ENCODE measurements at places on chromosomes 13 and 19.

DNA sequence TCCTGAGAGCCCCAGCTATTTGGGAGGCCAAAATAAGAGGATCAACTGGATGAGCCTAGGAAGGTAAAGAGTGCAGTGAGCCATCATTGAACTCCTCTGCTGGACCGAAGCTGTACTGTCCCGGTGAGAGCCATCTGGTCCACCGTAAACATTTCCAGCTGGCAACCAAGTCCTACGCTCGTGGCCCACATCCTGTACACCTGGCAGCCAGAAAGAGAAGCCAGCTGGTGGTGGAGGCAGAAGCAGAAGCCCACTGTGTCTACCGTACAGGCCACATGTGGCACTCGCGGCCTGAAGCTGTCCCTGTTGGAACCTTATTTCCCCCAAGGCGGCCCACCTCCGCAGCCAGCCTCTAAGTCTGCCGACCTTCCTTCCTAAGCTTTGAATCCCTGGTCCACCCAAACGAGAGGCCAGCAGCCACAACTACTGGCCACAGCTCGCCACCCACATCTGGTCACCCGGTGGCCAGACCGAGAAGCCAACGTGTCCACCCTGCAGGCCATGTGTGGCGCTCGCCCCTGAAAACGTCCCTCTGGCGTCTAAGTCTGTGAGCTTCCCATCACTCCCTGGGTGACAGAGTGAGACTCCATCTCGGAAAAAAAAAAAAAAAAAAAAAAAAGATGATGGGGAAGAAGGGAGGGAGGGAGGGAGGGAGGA lies 14.2 kb upstream of the ZNF91 start:
- no peak for DNase-seq

DNA sequence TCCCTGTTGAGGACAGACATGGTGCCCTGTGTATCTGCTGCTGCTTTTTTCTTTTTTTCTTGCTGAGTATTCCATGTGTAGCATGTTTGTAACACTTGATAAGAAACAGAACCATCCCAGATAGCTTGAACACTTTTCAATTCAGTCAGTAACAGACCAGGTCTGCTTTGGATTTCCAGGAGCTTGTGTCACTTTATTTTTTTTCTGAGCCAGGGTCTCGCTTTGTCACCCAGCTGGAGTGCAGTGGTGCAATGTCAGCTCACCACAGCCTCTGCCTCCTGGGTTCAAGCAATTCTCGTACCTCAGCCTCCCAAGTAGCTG lies 43.7 kb downstream of the BBC3 start:
- DNase-seq: no peak

DNA sequence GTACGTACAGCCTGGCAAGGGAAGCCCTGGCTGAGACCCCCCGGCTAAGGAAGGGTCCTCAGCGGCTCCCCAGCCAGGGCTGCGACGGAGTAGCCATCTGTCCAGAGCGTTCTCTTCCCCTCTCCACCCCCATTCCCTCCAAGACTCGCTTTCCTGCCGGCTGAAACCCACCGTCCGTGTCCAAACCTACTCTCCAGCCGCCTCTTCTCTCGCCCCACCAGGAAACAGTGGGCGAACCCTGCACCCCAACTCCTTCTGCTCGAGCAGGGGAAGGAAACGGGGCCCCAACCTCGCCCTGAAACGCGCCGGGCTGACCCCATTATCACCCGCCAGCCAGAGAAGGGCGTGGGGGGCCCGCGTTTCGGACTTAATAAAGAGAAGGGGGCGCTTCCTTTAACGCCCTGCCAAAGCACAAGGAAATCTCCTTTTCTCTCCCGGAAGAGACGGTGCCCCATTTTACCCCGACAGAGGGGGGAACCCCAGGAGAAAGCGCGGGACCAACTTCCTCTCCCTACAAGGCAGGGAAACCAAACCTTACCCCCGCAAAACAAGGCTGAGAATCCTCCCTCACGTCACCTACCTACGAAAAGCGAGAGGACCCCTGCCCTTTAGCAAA lies 2.5 kb downstream of the ZC3H4 start:
- DNase-seq: no peak

- no peak for DNase-seq
These were observed 26.7 kb upstream of the C19orf12 start for GRCh38 chr19:29741776-29742175.

DNA sequence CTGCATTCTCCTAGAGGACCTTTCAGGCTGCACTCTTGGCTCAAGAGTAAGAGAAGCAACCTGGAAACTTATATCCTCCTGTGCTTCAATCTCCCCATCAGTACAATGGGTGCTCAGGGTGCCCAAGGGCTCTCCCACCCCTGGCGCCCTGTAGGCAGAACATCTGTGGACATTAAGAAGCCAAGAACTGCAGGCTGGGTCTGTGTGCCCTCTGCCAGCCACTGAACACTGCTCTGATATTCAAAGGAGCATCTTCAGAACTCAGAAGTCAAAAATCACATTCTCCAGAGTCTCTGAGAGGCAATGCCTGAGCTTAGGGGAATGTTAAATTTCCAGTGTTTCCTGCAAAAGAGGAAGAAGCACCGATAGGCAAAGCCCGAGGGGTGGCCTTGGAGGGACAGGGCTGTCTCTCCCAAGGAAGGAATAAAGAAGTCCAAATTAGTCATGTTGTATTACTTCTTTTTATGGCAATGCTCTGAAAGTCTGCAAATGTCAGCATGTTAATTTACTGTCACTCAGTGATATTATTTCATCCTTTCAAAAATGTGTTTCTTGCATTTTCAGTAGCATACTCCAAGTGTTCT lies 88.1 kb downstream of the TSHZ3 start:
- DNase-seq: no peak

GRCh38 chr19:960020-960419 lies 24.1 kb upstream of the WDR18 start:
- no peak for DNase-seq

- DNase-seq: no peak
These were observed 67.6 kb upstream of the C13orf46 start for GRCh38 chr13:114041493-114041892.

DNA sequence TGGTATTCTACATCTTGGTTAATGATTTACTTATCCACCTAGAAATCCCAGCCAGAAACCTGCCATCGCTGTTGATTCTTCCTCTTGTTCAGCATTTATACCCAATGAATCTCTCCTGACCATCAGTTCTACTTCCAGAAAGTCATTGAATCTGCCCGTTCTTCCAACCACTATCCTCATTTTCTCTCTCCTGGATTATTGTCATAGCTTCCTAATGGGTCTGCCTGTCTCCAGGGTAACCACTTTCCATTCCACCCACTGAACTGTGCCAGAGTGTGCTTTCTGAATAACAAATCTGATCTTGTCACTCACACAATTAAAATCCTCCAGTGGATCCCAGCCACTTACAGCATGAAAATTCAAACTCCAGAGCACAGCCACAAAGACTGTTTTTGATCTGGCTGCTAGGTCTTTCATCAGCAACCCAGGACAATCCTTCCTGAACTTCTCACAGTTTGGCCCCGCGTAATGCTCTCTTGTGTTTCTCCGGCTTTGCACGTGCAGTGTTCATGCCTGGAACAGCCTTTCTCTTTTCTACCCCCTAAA lies 330.6 kb downstream of the SPRY2 start:
- DNase-seq: no peak

DNA sequence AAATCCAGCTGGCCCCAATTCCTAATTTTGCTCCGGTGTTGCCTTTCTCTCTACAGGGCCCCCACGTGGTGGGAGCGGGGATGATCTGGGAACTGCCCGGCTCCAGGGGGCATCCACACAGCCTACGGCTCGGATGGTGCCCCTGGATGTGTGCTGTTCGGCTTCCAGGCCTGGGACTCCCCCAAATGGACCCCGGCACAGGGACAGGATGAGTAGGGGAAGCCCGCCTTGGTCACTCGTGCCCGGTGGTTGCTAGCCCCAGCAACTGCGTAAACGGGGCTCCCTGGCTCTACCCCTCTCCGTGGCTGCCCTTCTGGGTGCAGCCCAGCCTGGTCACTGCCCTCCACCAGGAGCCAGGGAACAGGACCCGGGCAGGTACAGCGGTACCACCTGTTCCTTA lies 111.5 kb downstream of the TEX26 start:
- no peak for DNase-seq

DNA sequence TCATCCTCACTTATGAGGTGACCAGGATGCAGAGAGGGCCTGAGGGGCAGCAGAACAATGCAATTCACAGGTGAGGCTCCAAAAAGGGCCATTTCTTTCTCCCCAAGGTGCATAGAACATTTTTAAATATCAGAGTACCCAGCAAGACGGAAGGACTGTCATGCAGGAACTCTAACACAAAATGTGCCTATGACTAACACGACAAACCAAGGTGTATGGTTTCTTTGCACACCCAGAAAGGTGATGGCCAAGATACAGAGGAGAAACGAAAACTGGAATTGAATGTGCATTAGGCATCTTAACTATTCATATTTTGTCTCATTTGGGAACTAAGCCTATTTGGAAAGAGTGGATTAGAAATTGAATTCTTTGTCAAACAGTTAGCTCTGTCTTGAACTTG lies 29.9 kb downstream of the SHISA2 start:
- no peak for DNase-seq

DNA sequence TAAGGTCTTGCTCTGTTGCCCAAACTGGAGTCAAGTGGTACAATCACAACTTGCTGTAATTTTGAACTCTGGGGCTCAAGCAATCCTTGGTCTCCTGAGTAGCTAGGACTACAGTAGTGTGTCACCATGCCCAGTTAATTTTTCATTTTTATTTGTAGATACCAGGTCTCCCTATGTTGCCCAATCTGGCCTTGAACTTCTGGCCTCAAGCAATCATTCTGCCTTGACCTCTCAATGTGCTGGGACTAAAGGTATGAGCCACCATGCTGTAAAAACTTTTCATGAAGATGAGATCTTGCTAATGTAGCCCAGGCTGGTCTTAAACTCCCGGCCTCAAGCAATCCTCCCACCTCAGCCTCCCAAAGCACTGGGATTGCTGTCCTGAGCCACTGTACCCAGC lies 15.1 kb upstream of the NAA16 start:
- no peak for DNase-seq

DNA sequence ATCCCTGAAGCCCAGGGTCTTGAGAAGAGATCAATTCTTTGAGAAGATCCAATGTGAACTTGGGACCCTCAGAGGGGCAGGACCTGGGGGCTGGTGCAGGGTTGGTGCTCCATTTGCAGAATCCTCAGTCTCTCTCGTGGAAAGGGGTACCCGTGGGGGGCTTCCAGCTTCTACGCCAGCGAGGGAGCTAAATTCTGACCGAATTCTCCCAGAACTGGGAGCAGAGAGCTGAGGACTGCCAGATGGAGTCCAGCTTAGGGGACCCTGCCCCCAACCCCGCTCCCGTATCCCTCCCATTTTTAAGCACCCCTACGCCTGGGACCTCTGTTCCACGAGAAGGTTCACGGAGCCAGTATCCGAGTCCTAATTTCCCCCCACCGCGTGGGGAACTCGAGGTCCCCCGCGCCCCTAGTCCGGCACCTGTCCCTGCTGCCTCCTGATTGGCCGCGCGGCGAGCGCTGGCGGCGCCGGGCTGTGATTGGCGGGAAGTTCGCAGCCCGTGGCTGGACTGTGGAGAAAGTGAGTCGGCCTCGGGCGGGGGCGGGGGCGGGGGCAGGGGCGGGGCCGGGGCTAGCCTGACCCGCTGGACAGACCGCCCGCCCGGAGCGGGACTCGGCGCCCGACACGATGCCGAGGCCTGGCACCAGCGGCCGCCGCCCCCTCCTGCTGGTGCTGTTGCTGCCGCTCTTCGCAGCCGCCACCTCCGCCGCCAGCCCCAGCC lies 4.4 kb upstream of the LTBP4 start:
- DNase-seq: no peak

DNA sequence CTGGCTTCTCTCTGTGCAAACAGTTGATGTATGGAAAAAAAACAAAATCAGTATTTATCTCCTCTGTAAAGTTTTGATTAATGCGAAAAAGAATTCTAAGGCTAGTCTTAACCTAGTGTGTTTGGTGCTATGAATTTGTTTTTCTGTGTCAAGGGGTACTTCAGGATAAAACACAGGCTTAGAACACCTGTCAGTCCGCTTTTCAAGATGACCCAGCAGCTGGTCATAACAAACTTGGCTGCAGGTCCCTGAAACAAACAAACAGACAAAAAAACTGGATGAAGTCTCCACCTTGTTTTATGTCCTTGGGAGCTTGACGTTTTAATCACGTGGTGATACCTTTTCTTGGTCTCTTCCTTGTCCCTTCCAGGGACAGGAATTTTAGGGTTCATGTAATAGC lies 689.3 kb downstream of the UQCRFS1 start:
- DNase-seq: no peak

GRCh38 chr13:27666951-27667350 lies 45.3 kb downstream of the POLR1D start:
- DNase-seq: no peak

DNA sequence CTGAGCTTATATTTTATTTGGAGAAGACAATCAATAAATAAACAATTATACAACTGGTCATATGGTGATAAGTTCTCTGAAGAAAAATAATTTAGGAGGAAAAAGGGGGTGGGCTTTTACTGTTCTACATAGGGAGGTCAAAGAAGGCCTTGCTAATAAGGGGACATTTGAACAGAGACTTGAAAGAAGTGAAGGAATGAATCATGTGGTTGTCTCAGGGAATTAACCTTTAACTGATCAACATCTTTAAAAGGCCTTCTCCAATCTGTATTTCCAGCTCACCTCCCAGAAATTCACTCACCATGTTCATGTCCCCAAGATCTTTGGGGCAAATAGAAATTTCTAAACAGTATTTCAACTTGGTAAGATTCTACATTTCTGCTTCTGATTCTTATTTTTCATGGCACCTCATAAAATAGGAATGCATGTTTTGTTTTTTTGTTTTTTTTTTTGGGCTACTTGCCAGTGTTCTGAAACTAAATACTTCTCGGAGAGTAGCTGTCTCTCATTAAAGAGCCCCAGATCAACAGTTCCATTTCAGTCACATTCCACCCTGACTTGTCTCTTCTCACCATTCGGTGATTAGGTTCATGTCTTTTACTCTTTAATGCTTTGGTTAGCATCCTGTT lies 19.2 kb upstream of the LPAR6 start:
- no peak for DNase-seq

DNA sequence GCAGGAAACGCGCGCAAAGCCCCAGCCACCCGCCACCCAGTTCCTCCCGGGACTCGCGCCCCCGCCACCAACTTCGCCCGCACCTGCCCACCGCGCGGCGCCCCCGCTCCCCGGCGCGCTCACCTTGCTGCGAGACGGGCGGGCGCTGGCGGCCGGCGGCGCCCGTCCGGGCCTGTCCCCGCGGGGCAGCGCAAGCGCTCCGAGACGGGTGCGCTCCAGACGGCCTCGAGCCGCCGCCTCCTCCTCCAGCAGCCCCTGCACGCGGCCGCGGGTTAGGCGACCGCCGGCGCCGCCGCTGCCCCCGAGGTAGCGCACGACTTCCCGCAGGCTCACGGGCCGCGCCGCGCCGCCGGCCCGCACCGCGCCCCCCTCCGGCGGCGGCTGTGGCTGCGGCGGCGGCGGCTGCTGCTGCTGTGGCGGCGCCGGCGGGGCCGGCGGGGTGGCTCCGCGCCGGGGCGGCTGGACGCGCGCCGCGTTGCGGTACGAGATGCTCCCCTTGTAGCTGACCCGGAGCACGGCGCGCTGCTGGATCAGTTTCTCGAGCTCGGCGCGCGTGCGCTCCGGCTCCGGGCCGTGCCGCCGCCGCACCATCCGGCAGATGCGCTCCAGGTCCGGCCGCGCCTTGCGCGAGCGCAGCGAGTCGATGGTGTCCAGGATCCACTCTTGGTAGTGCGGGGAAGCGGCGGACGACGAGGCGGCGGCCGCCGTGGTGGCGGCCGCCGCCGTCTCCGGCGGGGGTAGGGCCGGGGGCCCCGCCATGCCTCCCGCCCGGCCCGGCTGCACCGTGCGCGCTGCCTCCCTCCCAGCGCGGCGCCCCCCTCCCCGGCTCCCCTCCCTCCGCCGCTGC lies 666 bp downstream of the SAMD1 start:
- no peak for DNase-seq
